SW480 (cell line): ENCODE measurements at places on chromosomes 1 and 21.

GRCh38 chr1:201088901-201089525 lies 23.2 kb downstream of the CACNA1S start:
- peak; percentile 34 for DNase-seq

GRCh38 chr1:241957692-241958494 lies at the start of gene BECN2:
TSS of gene BECN2 (plus strand) at chr1:241957767. CDS start at chr1:241957767, 0 bp downstream.
- no peak for DNase-seq

GRCh38 chr1:108636876-108637275 lies 24.0 kb downstream of the HENMT1 start:
- DNase-seq: no peak

GRCh38 chr1:2471587-2472001 lies 4.5 kb upstream of the PLCH2 start:
- DNase-seq: no peak

DNA sequence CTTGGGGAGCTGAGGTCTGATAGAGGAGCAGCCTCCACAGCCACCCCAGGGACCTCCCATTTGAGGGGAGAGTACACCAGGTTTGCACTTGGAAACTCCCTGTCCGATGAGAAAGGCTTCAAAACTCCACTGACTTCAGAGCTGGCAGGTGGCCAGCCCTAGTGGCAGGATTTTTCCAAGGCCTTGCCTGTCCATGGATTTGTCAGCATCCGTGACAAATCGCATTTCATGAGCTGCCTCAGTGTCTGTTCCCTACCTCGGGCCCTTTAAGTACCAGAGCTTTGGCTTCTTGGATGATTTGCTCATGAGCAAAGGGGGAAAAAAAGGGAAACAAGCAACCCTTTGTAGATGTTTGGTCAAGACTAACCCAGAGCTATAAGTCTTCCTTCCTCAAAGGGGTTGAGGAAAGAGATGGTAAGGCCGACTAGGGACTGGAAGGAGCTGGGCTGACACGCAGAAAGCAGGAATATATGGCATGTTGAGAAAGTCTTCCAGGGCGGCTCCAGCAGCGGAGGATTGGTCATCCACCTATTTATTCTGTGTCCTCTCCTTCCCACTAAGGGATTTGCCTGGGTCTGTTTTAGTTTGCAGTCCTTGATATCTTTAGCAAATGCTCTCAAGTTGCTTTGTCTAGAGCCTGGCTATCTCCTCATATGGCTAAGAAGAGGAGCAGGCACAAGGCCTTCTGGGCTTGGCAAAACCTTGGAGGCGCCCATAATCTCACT lies 2.7 kb upstream of the HSPG2 start:
- peak; percentile 53 for DNase-seq

- no peak for DNase-seq
These were observed 52.5 kb downstream of the POU2F1 start for GRCh38 chr1:167273027-167273800.

DNA sequence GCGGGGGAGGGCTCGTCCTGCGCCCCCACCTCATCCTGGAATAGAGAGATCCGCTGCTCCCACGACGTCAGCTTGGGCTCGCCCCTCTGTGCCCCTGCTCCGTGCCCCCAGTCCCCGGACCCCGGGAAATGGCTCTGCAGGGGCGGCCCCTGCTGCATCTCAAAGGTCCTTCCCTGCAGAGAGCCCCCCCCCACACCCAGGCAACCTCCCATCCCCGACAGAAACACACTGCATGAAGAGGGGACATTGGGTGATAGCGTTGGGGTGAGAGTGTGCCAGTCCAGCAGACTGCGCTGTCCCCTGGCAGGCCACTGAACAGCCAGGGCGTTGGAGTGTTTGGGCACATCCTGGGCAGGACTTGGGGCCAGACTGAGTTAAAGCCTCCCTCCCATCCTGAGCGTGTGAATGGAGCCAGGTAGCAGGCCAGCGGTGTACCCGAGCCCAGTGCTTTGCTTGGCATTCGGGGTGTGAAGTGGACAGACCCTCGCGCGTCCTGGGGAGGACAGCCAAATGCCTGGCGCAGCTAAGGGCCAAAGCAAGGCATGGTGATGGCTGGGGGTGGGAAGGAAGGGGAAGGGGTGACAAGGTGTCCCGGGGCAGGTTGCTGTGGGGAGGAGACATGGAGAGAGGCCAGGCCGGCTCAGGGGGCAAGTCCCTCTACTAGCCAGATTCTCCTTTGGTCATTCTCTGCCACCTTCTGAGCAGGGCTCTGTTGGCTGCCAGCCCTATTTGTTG lies 633 bp upstream of the ETNK2 start:
- DNase-seq: no peak

DNA sequence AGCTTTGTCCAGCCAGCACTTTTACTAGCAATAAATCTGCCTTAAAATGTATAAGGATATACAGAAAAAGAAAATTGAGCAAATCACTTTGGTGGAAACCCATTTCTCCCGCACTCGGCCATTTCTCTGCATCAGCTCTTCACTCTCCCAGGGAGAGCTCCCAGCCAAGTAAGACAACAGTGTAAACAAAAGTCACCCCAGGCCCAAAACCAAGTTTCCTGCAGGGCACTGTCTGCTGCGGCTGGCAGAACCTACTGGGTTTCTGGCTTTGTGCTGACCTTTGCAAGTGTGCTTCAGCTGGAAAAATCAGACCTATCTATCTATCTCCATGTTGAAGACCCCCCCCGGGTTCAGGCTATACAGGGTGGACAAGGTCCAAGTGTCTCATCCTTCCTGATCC lies 476.7 kb upstream of the CAMK1G start:
- no peak for DNase-seq

GRCh38 chr1:89697383-89697782 lies 64.5 kb downstream of the LRRC8C start:
- DNase-seq: no peak

DNA sequence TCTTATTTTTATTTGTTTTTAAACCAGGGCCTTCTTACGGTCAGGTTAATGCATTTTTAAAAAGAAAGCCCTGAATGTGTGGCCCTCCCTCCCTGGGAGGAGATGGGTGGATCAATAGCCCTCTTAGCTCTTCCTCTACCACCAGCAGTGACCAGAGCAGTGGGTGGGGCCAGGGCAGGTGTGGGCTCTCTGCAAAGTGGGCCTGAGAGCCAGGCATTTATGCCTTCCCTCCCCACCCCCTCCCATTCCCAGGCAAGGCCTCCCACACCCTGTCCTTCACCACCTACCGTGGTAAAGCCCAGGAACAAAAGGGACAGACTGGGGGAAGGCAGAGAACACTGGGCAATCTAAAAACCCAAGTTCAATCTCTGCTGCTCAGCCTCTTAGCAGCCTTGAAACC lies 63.9 kb downstream of the SSBP3 start:
- peak; percentile 16 for DNase-seq

DNA sequence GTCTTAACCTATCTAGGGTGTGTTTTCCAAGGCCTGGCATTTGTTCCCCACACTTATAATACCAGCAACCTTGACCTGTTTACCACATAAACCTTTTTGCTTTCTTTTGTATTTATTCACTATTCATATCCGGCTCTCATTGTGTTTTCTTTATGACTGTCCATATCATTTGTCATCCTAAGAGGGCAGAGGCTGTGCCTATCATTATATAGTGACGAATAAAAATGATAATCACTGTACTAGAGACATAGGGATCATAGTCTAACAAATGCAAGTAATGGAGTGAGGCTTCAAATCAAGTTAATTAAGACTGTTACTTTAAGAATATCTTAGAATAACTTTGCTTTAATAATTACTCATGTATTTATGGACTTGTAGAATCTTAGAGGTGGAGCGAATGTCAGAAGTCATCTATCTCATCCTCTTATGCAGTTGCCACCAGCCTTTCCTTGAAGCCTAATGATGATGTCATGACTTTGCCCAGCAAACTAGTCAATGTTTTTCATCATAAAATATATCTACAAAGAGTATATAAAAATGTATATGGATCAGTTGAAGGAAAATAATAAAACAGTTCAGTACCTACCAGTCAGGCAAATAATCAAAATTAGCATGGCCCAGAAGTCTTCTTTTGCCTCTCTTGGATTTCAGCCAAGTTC lies 4.7 kb upstream of the ETV3 start:
- DNase-seq: no peak

DNA sequence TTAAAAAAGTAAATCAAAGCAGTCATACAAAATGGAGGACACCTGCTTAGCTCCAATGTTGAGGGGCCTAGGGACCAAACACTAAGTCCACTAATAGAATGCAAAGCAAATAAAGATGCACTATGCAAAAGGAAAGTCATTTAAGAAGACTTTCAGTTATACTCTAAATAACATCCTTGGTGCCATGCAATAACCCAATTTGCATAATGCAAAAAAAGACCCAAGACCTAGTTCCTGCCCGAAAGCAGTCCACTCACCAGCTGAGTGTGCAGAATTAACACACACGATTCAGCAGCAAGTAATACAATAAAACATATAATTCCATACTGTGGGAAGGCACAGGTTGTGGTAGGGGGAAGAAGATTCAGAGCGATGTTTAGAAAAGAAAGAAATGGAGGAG lies 101.8 kb downstream of the TGFBR3 start:
- no peak for DNase-seq

DNA sequence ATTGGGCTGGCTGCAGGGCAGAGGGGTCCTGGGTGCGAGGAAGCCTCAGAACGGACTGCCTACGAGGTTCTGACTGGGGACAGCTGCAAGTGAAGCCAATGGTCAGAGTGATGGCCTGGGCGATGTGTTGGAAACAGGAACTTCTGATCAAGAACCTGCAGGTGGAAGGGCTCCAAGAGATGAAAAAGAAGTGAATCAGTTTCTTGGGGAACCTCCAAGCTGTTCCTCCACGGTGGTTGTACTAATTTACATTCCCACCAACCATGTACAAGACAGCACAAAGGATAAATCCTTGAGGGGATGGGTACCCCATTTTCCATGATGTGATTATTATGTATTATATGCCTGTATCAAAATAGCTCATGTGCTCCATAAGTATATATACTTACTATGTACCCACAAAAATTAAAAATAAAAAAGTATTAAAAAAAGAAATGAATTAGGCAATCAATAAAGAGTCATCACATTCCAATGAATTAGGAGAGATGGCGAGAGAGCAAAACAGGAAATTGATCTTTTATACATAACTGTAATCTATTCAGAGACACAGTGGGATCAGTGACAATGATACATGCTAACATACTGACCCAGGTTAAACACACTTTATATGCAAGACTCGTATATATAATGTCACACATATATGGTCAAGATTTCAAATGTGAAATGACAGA lies 58.1 kb downstream of the PTPN14 start:
- no peak for DNase-seq

- peak; percentile 75 for DNase-seq
These were observed 83.2 kb upstream of the PAPPA2 start for GRCh38 chr1:176379626-176380339.

- peak; percentile 44 for DNase-seq
These were observed 36.2 kb downstream of the UBE2G2 start for GRCh38 chr21:44765231-44766013.

- no peak for DNase-seq
These were observed 7.7 kb upstream of the SPATC1L start for GRCh38 chr21:46191686-46192575.

DNA sequence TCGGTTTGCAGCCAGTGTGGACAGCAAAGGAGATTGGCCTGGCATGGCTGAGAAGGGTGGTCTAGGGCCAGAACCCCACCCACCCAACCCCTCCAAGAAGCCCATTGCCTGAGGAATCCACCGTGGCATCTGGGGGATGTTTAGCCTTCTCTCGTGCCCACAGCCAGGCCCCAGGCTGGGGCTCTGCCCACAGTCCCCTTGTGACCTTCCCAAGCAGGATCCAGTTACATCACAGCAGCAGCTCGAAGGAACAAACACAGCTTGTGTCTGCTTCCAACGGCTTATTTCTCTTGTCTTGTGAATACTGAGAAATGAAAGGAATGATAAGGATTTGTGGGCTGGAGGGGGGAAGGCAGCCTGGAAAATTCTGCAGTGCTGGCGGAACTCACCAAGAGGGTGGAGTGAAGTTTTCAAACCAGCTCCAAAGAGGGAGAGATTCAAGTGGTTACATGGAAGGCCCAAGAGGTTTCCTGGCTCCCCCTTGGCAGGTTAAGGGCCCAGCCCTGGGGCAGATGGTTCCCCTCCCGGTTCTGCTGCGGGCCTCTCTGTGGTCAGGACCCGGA lies 61.6 kb downstream of the DHRS3 start:
- peak; percentile 76 for DNase-seq

- no peak for DNase-seq
These were observed 141.8 kb downstream of the ZZZ3 start for GRCh38 chr1:77540501-77541161.

- no peak for DNase-seq
These were observed 37.1 kb downstream of the EEIG2 start for GRCh38 chr1:108597041-108597440.

DNA sequence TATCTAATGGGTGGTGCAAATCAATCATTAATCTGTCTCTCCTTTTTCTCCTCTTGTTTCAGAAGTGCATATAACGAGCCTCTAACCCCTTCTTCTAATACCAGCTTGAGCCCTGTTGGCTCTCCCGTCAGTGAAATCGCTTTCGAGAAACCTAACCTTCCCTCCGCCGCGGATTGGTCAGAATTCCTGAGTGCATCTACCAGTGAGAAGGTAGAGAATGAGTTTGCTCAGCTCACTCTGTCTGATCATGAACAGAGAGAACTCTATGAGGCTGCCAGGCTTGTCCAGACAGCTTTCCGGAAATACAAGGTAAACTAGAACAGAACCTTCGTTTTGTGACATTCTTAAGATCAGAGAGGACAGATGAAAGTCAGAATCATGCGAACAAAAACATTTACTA lies 25.3 kb upstream of the VAMP3 start:
- no peak for DNase-seq

DNA sequence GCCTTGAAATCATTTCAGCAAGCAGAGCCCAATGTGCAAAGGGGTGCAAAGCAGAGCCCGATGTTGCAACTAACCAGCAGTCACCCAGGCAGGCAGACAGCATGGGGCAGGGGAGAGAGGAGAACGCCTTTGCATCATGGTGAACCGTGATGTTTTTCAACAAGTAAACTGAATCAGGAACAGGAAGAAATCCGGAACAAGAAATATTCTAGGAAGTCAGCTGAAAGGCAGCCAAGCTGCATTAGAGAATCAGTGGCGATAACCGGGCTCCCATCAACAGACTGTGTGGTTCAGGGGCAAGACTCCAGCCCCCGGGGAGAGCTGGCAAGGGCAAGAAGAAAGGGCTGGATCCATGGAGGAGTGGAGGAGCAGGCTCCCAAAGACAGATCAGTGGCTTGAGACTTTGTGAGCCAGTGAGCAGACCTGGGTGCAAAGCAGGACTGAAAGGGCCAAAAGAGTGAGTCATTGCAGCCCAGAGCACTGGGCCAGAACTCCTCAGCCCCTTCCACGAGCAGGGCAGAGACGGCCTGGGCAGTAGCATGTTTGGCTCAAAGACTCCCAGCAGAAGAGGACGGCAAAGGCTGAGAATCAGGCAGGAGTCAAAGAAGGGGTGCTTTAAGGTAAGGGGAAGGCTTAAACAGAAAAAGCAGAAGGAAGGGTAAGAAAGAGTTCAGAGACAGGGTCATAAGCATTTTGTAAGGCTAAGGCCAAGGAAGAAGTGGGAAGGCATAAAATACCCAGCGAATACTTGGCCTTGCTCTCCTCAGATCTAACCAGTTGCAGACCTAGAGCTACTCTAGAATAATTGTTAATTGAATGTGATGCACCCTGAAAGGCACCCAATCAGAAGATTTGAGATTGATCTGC lies 155.0 kb downstream of the SETD4 start:
- no peak for DNase-seq
